ENCODE measurements at places on chromosomes 16 and 17. TPM values are rescaled to one million over a fixed set of nuclear protein-coding genes. Genes with fewer than 3 reads are reported as not detected.

ADAMTS18 gene
- not detected for total RNA-seq

DNA sequence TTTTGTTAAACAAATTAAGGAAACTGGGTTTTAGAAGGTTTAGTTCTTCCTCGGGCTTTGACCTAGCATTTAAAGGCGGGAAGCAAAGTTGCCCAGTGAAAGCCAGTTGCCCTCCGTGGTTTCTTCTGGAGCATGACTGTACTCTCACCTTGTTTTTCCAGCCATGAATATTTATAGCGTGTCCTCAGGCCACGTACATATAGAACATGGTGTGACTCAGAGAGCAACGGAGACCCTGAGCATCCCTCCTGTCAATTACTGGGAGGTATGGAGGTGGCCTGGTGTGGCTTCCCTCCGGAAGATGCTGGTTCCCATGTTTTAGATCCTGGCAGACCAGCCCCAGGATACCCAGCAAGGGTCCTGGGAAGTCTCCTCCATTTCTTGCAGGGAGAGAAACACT, 48.4 kb downstream of the AKAP1 start:
- DNase-seq = no peak

SMPD3 gene
- total RNA-seq = not detected

- DNase-seq = no peak
Observed at GRCh38 chr16:6364846-6365245, 967.8 kb upstream of the RBFOX1 start.

DNA sequence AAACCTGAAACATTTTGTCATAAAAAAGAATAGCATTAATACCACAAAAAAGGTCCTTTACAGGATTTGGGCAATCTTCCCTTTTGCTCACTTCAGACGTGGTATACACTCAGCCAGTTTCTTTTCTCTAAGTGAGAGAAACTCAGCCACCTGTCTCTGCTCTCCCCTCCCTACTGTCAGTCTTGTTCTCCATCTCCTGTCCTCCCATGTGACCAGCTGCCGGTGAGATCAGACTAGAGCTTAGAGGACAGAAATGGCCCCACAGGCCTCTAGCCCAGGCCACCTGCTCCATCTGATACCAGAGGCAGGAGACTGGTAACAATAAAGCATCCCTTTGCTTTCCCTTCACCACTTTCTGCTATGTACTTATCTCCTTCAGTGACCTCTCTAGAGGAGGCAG, 34.9 kb downstream of the CMC2 start:
- DNase-seq = no peak

DNA sequence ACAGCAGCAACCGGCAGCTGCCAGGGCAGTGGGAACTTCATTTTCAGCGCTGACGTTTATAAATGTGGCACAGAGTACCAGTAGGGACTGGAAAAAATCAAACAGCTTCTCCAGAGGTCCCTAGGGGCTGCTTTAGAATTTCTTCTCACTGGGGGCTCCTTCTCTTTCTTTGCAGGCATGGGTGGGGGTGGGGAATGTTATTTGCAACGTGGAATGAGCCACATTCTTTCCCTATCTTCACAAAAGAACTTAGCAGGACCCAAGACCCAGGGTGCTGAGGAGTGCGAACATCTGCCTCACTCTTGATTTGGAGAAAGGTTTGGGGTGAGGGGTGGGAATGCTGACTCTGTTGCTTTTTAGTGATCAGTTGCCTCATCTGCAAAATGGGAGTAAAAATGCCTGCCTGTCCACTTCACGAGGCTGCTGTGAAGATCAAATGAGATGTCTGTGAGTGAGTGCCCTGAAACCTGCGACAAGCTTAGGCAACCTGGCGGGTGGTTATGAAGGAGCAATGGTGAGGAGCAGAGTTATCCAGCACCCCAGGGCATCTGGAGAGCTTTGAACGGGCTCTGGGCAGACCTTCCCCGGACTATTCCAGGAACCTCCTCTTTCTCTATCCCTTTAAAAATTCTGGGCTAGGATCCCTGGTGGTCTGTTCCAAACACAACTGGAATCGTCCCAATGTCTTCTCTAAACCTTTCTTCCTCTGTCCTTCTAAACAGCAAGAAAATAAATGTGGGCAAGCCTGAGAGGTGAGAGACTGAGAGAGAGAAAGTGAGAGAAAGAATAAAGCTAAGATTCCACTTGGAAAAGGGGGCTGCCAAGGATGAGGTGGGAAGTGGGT, 10.7 kb upstream of the PIPOX start:
- DNase-seq = no peak

DNA sequence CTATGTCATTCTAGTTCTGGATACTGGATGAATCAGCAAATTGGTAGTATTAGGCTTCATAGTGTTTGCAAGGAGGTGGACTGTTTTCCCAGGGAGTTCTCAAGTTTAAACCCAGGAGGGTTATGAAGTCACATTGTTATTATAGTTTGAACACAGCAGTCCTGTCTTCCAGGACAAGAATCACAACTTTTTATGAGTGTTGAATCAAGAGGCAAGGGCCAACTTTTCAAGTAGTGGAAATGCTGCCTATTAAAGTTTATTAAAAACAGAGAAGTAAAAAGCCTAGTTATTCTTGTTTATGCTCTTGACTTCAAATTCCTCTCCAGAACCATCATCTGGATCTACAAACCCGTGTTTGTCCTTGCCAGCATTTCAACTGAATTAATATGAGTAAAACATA, 86.3 kb upstream of the GOT2 start:
- no peak for DNase-seq

All from IMR-90 (cell line).